NCI-H774 (cell line): ENCODE measurements at places on chromosomes 11 and 22.

GRCh38 chr11:1223346-1224110 is 662 bp downstream of the MUC5B start:
- DNase-seq, result no peak

DNA sequence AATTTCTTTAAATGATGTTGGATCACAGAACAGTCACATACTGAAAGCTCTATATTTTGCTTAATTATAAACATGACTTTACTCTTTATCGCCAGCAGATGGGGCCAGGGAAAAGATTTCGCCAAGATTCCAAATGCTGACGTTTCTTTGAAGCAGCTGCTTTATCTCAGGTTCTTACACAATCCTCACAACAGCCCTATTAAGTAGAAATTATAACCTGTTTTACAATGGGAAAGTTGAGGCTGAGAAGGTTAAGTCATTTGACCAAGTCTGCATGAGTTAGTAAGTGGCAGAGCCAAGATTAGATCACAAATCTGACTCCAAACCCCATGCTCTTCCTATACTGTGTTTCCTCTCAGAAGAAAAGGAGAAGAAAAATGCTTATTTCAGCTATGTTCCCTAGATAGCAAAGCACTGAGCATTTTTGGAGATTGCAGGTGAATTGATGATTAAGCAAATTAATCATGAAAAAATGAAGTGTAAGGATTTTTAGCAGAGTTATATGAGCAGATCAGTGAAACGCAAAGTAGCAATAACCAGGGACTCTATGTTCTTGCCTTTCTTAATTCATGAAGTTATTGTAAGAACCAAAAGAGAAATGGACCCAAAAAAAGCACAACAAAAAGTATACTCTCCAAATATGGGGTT is 79.0 kb downstream of the AASDHPPT start:
- no peak for DNase-seq

DNA sequence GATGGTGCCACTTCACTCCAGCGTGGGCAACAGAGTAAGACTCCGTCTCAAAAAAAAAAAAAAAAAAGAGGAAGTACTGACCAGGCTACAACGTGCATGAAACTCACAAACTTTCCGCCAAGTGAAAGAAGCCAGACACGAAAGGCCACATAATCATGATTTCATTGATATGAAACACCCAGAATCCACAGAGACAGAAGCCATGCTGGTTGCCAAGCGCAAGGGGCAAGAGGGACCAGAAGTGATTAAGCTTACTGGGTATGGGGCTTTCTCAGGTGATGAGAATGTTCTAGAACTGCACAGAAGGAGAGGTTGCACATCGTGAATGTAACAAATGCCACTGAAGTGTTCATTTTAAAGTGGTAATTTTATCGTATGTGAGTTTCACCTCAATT is 60.9 kb downstream of the CELSR1 start:
- DNase-seq, result no peak

- DNase-seq, result no peak
These were observed 383.9 kb downstream of the TBC1D22A start for GRCh38 chr22:47146391-47146790.

DNA sequence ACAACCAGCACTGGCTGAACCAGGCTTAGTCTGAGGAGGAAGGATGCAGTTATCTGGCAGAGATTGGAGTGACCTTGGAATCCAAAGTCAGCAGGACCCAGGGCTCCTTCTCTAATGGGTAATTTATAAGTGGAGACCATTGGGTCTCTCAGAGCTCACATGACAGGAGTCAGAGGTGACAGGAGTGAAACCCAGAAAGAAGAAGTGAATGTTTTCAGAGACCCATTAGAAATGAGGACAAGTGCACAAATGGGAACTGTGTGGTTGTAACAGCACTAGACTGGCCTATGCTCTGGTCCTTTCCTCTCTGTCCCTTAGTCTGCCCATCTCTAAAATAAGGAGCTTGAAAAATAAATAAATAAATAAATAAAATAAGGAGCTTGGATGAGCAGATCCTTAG is 107.4 kb downstream of the SERGEF start:
- DNase-seq, result no peak

DNA sequence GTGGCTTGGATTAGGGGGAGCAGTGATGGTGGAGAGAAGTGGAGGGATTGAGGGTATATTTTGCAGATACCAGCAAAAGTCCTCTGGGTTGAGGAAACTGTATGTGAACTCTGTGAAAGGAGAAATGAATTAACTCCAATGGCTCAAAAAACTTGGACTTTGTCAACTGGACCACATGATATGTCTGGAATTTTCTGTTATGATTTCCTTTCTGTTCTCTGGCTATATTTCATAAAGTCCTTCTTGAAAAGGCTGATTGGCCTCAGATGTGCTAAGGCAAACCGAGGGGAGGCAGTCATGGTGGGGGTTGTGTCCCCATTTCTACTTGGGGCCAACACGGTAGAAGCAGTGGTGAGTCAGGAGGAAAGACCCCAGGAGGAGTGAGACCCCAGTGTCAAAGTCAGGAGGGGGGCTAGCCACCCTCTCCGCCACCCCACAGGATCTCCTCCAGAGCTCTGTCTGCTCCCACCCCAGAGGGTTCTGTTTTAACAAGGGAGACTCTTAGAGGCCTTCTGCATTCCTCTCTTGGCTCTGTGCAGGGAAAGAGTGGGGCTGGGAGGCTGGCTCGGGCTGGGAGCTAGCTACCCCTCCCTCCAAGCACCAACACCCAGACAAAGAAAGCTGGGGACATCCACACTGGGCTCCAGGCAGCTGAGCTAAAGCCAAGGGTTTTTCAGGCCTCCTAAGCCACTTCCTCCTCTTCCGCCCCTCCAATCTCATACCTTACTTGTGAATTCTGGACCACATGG is 13.8 kb downstream of the CHRDL2 start:
- DNase-seq, result no peak
